ENCODE measurements at places on chromosomes 16 and 17.

DNA sequence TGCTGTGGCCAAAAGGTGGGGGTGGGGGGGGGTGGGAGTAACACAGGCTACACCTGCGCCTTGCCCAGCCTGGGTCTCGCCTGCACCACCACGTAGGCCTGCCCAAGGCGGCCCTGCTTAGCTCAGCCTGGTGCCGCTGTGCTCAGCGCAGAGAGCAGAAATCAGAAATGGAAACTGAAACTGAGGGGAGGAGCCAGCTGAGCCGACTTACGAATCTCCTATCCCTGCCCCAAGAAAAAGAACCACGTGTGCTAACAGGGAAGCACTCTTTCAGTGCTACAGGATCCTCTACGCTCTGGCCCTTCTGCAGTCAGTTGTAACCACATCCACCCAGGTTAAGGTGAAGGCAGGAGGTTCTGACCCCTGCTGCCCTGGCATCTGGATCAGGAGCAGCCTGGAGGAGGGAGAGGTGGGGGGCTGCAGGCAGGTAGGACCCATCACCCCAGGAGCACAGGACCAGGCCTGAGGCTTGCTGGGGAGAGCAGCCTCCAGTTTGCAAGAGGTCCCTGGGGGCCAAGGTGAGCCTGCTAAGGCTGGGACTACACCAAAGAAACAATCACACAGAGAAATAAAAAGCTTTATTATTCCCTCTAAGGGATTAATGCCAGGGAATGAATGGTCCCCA is at the start of gene DHX58:
Gene DHX58 (minus strand): TSS at position 163 of the 625 bp plus-strand sequence. CDS start 822 bp downstream, outside the sequence.
- no peak for DNase-seq

DNA sequence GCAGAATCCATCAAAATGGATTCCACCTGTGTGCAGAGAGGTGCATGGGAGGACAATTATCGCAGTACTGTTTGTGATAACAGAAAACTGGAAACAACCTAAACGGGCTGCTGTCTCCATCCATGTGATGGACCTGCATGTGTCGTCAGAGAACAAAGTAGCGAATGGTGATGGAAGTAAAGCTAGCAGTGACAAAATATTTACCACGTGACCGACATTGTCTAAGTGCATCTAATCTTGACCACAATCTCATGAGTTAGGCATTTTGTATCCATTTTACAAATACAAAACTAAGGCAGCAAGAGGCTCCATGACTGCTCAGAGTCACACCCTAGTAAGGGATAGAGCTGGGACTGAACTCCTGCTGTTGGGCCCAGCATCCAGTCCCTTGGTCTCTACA is 187.3 kb downstream of the LGALS9B start:
- no peak for DNase-seq

- DNase-seq: no peak
These were observed 10.5 kb upstream of the MMP2 start for GRCh38 chr16:55468352-55468990.

DNA sequence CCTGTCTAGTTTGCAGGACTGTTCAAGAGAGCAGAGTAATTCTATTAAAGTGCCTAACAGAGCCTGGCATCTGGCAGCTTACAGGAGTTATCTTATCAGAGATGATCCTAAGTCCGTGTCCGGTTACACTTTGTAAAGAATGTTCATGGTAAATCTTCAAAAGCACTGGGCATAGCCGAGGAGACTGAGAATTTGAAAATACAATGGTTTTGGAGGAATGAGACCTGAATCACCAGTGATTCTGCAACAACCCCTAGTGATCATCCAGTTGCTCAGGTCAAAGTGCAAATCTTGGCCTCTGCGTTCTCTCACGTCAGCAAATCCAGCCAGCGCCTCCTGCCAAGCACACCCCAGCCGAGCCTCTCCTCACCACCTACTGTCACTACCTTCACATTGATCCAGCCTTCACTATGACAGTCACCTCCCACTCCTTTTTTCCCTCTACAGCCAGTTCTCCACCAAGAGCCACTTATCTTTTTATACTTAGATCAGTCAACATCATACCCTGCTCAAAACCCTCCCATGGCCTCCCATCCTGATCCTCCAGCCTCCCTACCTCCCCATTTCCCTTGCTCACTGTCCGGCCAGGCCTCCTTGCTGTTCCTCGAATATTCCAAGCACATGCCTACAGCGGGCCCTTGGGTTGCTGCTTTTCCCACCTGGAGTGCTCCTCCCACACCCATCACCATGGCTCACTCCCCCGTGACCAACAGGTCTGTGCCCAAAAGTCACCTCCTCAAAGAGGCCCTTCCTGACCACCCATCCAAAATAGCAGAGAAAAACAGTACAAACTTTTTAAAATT is 57.4 kb upstream of the ERN1 start:
- no peak for DNase-seq

GRCh38 chr17:7229504-7229903 is 4.8 kb downstream of the DVL2 start:
- DNase-seq: no peak

DNA sequence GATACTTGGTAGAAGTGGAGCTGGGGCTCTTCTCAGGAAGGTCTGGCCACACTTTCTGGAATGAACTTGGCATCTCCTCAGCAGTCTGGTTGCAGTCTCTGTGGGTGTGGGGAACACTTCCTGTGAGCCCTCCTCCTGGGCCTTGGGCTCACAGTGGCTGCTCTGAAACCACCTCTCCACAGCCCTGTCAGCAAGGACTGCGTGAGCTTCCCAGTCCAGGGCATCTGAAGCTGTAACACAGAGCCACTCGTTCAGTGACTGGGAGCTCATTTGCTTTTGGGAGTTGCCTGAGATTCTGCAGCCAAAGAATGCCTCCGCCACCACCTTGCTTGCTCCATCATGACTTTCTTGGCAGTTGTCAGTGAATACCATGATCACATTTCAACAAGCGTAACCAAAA is 60.0 kb downstream of the CLEC16A start:
- DNase-seq: no peak

- no peak for DNase-seq
These were observed 175.4 kb downstream of the SEC14L1 start for GRCh38 chr17:77316191-77316641.

- DNase-seq: no peak
These were observed 152.0 kb downstream of the GSG1L start for GRCh38 chr16:27911486-27911885.

DNA sequence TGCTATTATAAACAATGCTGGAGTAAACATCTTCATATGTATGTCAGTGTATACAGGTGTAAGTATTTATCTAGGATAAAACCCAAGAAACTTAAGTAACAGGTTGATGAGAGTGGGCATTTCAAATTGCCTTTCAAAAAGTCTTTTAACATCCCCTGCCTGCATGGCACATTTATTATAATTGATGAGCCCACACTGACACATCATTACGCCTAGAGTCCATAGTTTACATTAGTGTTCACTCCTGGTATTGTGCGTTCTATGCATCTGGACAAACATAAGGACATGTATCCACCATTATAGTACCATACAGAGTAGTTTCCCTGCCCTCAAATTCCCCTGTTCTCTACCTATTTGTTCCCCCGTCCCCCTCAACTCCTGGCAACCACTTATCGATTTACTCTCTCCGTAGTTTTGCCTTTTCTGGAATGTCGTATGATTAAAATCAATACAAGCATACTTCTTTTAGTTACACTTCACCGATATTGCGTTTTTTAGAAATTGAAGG is 53.7 kb downstream of the NACA2 start:
- DNase-seq: no peak

DNA sequence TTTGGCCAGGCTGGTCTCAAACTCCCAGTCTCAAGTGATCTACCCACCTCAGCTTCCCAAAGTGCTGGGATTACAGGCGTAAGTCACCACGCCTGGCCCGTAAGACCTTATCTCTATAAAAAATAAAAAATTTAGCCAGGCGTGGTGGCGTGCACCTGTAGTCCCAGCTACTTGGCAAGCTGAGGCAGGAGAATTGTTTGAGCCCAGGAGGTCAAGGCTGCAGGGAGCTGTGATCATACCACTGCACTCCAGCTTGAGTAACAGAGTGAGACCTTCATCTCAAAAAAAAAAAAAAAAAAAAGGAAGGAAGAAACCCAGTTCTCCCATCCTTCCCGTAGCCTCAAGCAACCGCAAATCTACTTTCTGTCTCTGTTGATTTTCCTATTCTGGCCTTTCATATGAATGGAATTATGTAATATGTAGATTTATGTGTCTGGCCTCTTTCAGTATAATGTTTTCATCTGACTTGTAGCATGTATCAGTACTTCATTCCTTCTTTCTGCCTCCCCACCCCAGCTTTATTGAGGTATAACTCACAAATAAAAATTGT is 11.2 kb downstream of the CASC3 start:
- DNase-seq: no peak

DNA sequence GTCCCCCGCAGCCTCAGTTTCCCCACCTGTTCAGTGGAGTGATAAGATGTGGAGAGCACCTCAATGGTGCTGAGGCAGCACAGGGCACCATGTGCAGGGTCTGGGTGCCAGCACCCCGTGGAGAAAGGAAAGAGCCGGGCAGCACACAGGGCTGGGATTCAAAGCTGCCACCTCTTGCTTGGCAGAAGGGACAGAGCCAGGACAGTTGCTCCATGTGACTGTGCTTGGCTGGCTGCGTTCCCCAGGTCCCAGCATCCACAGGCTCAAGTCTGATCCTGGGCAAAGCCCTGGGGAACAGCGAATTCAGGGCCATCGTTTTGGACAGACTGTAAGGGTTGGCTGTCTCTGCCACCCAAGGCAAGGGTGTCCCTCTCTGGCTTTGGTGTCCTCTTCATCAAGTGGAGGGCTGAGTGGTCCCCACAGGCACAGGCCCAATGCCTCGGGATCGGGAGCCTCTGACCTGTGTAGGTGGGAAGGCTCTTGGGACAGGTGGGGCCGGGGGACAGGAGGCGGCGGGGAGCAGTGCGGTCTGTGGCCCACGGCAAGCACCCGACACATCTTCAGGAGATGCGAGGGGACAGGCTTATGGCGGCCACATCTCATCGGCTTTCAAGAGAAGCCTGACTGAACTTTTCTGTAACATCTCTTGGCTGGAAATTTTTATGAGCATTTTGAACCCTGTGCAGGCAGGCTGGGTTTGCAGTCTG is 8.5 kb downstream of the ZNF469 start:
- DNase-seq: no peak

GRCh38 chr17:75856062-75856756 is 1.1 kb upstream of the WBP2 start:
- DNase-seq: peak; percentile 75

DNA sequence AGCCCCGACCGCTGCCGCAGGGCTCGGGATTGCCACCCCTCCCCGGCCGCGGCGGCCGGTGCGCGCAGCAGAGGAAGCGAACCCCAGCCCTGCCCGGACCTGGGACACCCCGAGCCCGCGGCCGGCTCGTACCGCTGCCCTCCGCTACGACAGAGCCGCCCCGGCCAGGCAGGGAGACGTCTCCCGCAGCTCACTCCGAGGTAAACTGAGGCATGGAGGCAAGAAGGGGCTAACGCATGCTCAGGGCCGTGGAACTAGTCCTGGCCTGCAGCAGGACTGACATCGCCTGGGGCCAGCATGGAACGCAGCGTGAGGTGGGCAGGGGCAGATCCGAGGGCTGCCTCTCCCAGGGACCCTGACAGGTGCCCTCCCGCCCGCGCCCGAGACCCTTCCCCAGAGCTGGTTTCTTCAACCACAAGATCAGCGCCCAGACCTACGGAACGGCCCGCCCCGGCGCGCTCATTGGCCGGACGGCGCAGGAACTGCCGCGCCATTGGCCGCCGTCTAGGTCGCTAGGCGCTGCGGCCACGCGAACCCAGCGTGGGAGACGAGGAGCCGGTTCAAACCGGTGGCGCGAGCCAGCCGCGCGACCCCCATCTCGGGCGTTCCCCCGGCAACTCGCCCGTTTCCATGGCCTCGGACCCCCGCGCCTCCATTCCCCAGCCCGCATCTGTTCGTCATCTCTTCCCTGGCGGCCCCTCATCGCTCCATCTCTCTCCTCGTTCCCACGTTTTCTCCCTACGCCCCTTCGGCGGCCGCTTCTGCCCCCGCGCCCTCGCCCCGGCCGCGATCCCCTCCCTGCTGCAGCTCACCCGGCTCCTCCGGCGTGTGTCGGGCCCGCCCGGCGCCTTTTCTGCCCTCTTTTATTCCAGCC is at the start of gene SLC43A2:
Gene SLC43A2 (minus strand): TSS at position 853 of the 874 bp plus-strand sequence. CDS start 960 bp downstream, outside the sequence.
- DNase-seq: peak; percentile 87

- DNase-seq: no peak
These were observed 4.4 kb downstream of the ESRP2 start for GRCh38 chr16:68231384-68232136.

GRCh38 chr17:38868817-38869525 is 887 bp upstream of the LASP1 start:
- DNase-seq: peak; percentile 83

DNA sequence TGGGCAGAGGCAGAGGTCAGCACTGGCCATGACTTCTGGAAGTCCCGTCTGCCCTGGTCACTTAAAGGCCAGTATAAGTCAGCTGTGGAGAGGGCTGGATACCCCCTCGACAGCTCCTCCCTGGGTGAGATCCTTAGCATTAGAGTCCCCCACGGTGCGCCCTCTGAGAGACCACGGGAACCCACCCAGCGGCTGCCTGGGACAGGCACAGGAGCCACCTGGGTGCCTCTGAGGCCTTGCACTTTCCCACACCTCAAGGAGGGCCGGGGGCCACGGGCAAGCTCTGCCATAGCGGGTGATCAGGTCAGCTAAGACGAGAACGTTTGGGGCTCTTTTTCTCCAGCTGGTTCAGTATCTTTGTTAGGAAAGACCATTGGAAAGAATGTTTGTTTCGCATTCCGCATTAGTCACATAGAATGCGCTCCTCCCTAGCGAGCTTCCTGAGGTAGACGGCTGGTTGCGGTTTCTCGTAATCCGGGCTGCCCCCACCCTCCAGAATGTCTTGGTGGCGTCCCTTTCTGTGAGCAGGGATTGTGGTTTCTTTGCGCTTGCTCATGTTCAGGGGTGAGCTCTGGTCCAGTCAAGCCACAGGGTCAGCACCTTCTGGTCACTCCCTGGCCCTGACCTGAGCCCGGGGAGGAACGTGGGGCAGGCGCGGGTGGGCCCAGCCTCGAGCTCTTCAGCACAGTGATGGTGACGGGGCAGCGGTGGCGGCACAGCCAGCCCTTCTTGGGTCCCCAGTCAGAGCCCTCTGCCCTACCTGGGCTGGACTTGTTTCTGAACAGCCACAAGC is 25.2 kb downstream of the NME3 start:
- DNase-seq: no peak

Data from NCI-H1417 (cell line).